ENCODE measurements at places on chromosomes 4 and X. TPM values are rescaled to one million over a fixed set of nuclear protein-coding genes. Genes with fewer than 3 reads are reported as not detected.

The ETNPPL gene
- total RNA-seq, result not detected

GRCh38 chr4:155617296-155617695, 49.4 kb upstream of the GUCY1A1 start:
- no peak for DNase-seq

The HPGDS gene
- 4.4 TPM for total RNA-seq

The PAGE2 gene
- not detected for total RNA-seq

DNA sequence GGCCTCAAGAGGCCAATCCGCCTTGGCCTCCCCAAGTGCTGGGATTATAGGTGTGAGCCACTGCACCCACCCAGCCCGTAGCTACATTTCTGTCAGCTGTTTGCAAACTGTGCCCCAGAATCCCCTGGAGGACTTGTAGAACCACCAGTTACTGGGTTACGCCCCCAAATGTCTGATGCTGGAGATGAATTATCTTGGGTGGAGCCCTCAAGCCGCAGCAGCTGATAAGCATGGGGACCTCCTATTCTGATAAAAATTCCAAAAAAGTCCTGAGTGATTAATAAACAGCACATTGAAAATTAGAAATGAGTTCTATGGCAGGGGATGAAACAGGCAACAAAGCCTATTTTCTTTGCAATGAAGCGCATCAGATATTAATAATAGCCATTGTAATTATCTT, 105.0 kb downstream of the PTTG2 start:
- no peak for DNase-seq

The LIMCH1 gene
- 95.9 TPM for total RNA-seq

- DNase-seq, result no peak
These were observed 136.3 kb downstream of the HS6ST2 start for GRCh38 chrX:132821974-132822633.

DNA sequence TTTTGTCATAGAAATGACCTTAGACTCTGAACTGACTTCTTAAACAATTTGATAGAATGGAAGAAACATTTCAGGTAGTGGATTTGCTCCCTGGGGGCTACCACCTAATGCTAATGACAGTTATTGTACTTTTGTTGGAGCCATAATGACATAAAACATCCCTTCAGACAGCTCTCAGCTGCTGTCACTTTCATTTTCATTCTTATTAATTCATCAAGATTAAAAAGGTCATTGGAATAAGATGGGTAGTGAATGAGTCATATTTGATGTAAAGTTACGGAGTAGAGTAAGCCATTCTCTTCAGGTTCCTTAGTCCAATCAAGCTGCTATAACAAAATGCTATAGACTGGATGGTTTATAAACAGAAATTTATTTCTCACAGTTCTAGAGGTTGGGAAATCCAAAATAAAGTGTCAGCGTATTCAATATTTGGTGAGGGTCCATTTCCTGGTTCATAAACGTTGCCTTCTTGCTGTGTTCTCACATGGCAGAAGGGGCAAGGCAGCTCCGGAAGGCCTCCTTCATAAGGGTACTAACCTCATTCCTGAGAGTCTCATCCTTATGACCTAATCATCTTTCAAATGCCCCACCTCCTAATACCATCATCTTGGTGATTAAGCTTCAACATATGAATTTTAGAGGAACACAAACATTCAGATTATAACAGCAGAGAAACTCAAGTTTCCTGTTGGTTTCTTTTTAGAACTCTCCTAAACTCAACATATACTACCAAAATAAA, 268.5 kb downstream of the ARAP2 start:
- DNase-seq, result no peak

The TKTL2 gene
- total RNA-seq, result not detected

The DGAT2L6 gene
- not detected for total RNA-seq

The ARHGAP24 gene
- total RNA-seq, result 11.2 TPM

The FNIP2 gene
- total RNA-seq, result 45.6 TPM

- DNase-seq, result no peak
These were observed 124.4 kb downstream of the SHROOM3 start for GRCh38 chr4:76559236-76560071.

The CT45A10 gene
- total RNA-seq, result not detected

The CXCL1 gene
- 0.55 TPM for total RNA-seq

DNA sequence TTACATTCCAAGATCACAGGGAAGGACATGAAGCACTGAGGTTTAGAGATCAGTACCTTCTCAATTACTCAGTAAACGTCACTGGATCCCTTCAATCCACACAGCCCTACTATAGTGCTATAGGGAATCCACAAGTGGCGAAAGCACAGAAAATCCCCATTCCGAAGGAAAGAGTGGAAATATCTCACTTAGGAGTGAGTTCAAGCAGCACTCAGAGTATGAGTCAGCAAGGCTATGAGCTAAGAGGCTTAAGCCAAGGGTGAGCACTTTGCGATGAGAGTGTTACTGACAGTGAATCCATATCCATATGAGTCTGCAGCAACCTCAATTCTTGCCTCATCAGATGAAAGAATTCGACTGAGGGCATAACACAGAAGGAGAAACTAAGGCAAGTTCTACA, 165.1 kb downstream of the VSIG4 start:
- DNase-seq, result no peak

- no peak for DNase-seq
These were observed 48.1 kb downstream of the NPY5R start for GRCh38 chr4:163391756-163392155.

DNA sequence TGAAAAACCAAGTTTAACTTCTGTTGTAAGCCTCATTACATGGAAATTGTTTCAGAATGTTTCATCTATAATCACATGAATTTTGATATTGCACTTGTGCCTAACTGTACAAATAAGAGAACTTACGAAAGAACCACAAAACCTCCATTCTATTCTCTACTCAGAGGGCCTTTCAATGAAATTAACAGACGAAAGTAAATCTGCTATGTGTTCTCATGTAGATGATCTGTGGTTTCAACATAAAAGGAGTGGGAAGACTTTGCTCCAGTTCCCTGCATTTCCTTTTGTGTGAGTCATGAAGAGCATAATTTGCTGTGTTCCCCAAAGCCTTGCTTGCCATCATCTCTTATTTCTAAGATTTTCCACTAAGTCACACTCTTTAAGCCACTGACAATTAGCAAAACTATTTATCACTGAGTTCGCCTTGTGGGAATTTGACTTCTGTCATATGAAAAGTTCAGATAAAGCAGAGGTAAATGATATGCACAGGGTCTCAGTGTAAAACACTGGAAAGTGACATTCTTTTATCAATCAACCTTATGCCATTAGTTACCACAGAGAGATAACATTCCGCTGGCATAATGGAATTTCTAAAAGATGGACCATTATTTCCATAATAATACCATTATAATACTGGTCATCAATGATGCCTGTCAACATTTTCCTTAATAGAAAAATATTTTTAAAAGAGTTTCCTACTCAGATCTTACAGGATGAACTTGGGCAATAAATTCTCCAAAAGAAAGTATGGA, 329.8 kb downstream of the NR3C2 start:
- no peak for DNase-seq

GRCh38 chr4:47415719-47416118, 47.8 kb downstream of the COMMD8 start:
- DNase-seq, result no peak

The LEF1 gene
- total RNA-seq, result 20.7 TPM

The PAK3 gene
- total RNA-seq, result 7.6 TPM

The CFAP47 gene
- total RNA-seq, result 0.96 TPM

The MAGEA12 gene
- not detected for total RNA-seq

GRCh38 chr4:101711590-101712260, 78.8 kb upstream of the BANK1 start:
- DNase-seq, result no peak

The TMEM35A gene
- total RNA-seq, result 11.5 TPM

GRCh38 chr4:40976343-40976742, 226.6 kb downstream of the NSUN7 start:
- DNase-seq, result no peak

The GAGE13 gene
- total RNA-seq, result not detected

GRCh38 chr4:140497405-140497746, 717 bp downstream of the MGAT4D start:
- no peak for DNase-seq

The PRRG3 gene
- 0.91 TPM for total RNA-seq

The ANXA10 gene
- 36.3 TPM for total RNA-seq

The TBX22 gene
- 0.18 TPM for total RNA-seq

GRCh38 chr4:41217374-41217773, 3.0 kb upstream of the APBB2 start:
- DNase-seq, result no peak

DNA sequence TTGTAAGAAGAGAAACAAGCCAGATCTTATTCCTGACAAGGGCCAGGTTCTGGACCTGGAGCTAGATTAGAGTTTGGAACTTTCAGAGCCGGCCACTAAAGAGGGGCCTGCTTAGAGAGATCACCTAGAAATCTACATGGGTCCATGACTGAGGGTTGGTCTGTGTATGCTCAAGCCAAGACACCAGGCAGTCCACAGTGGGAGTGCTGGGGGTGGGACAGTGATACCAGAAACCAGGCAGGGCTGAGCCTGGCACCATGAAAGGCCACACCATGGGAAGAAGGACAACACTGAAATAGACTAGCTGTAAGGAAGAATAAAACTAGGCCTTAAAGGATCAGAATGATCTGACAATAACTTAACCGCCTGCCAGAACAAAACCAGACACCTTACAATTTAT, 267.3 kb downstream of the ADAMTS3 start:
- DNase-seq, result no peak

GRCh38 chr4:39235696-39236095, 53.4 kb downstream of the WDR19 start:
- no peak for DNase-seq

GRCh38 chr4:25367004-25367621, 9.9 kb upstream of the ANAPC4 start:
- DNase-seq, result no peak

GRCh38 chr4:1993169-1993516, 15.6 kb downstream of the NELFA start:
- no peak for DNase-seq

DNA sequence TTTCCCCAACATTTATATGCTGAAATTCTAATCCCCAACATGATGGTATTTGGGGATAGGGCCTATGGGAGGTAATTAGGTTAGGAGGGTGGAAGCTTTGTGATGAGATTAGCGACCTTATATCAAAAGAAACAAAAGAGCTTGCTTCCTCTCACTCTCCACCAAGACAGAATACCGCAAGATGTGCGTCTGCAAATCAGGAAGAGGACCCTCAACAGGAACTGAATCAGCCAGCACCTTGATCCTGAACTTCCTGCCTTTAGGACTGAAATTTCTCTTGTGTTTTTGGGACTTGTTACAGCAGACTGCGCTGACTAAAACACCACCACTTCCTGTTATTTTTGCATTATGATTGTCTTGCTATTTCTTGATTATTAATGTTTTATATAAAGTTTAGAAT, 1889.4 kb downstream of the C4orf33 start:
- DNase-seq, result no peak

- DNase-seq, result no peak
These were observed 1.7 kb upstream of the PRDM8 start for GRCh38 chr4:80195441-80196140.

DNA sequence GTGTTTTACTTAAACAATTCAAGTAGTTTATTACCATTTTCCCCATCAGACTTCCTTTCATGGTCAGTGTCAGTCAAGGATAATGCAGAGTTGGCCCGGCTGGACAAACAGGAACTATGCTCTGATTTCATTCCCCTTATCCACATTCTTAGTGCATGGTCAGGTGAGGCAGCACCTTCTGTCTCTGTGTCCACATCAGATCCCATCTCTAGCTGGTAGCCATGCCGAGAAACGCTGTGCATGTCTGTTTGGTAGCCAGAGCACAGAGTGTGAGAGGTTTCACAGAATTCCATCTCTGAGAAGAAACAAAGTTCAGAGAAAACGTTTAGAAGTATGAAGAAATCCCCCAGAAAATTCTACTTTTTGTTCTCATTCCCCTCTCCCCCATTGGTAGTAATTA, 423.7 kb upstream of the TEX13C start:
- DNase-seq, result no peak

DNA sequence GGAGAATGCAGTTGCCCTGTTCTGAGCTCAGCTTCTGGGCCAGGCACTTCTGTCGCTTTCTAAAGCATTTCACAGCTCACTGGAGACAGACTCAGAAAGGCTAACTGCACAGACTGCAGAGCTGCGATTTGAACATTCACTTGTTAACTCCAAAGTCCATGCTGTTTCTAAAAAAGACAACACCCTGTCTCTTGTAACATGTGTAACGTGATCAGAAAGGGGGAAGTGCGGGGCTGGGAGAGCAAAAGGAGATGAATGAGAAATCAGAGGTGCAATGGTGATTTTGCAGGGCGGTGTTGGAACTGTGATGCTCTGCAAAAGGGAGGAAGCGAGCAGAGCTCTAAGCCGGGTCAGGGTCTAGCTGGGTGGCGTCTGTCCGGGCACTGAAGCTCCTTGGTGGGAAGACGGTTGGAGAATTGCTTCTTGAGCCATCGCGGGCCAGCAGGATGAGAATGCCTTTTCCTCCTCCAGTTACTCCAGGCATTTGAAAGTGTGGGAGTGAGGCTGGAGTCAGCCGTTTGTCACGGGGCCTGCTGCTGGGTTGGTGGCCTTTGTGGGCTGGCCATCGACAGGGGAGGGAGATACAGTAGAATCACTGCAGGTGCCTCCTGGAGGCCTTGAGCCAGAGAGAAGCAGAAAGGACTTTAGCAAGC, 20.3 kb downstream of the TBC1D14 start:
- no peak for DNase-seq

DNA sequence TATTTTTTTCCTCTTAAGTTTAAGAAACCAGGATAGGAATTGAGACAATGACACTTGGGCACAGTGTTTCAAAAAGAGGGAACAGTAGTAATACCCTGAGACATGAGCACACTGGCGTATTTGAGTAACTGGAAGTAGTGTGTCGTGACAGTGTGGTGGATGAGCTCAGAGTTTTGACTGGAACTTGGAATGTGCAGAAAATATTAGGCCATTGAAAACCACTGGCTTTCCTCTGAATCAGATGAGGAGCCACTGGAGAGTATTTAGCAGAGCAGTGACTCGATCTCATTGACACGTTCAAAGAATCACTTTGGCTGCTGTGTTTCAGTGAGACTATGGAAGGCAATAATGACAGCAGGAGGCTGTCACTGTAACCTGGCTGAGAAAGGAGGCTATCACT, 1531.2 kb downstream of the STIM2 start:
- DNase-seq, result no peak

The SLIT2 gene
- total RNA-seq, result 38.1 TPM

DNA sequence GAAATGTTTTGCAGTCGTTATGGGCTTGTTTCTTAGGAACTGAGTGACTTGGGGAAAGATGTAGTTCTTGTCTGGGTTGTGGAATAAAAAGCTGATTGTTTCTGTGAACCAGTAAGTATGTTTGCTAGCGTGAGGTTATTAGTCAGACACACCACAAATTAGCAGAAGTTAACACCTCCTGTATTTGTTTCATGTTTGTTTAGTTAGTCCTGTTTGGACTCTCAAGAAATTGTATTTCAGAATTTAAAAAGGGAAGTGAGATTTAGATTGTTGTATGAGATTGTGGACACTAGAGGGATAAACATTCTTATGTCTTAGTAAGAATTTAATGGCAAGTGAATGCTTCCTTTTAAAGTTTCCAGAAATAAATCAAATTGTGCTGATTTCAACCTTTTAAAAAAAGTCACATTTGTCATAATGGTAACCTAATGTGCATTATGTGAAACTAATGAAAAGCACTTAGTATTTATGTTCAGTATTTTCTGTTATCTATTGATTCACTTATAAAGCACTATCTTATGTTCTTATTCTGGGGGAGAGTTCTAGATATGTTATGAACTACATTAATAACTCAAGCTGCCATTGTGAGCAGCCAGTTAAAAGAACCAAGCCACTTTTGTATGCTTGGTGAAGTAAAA, 25.6 kb downstream of the ATP10D start:
- DNase-seq, result no peak

Measured in ureter (tissue), 1 donor.